Right atrium auricular region (tissue), 2 donors: ENCODE measurements at places on chromosomes 3 and 15. TPM values are rescaled to one million over a fixed set of nuclear protein-coding genes. Genes with fewer than 3 reads are reported as not detected.

KBTBD13 gene
- 4.4 TPM for total RNA-seq

GADL1 gene
- not detected for total RNA-seq

NUSAP1 gene
- total RNA-seq, result 0.94 TPM

- DNase-seq, result no peak
These were observed 487.5 kb upstream of the KCNMB2 start for GRCh38 chr3:178048768-178049167.

DNA sequence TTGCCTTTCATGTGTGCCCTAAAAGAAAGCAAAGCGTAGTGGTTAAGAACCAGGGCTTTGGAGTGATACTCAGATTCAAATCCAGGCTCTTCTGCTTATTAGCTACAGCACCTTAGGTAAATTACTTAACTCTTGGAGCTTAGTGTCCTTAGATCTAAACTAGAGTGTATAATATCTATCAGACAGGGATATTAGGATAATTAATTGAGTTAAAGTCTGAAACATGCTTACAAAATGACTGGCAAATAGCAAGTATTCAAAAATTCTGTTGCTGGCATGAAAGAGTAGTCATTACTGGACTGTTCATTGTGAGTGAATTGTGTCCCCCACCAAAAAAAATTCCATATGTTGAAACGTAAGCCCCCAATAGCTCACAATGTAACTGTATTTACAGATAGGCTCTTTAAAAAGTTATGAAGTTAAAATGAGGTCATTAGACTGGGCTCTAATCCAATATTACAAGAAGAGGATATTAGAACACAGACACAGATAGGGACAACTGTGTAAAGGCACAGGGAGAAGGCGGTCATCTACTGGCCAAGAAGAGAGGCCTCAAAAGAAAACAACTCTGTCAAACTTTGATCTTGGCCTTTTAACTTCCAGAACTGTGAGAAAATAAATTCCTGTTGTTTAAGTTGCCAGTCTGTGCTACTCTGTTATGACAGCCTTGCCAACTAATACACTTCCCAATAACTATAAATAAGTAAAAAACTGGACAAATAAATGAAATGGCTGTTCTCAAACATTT, 60.4 kb upstream of the LRRC3B start:
- DNase-seq, result no peak

DNA sequence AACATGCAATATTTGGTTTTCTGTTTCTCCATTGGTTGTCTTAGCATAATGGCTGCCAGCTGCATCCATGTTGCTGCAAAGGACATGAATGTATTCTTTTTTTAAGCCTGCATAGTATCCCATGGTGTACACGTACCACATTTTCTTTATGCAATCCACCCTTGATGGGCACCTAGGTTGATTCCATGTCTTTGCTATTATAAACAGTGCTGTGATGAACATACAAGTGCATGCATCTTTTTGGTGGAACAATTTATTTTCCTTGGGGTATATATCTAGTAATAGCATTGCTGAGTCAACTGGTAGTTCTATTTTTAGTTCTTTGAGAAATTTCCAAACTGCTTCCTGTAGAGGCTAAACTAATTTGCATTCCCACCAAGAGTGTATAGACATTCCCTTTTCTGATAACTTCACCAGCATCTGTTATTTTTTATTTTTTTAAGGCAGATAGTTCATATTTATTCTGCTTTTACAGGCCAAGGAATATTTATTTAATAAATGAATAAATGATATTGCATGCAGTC, 62.4 kb upstream of the NPHP3 start:
- no peak for DNase-seq

TRPM1 gene
- not detected for total RNA-seq
